Activated T-cell treated with anti-CD3 and anti-CD28 coated beads, Interleukin-2, amount 50 U/mL, for 72 hours (primary cell): ENCODE measurements at places on chromosomes 16 and 17.

- peak; percentile 28 for DNase-seq
These were observed 113.4 kb downstream of the ENGASE start for GRCh38 chr17:79188048-79188447.

DNA sequence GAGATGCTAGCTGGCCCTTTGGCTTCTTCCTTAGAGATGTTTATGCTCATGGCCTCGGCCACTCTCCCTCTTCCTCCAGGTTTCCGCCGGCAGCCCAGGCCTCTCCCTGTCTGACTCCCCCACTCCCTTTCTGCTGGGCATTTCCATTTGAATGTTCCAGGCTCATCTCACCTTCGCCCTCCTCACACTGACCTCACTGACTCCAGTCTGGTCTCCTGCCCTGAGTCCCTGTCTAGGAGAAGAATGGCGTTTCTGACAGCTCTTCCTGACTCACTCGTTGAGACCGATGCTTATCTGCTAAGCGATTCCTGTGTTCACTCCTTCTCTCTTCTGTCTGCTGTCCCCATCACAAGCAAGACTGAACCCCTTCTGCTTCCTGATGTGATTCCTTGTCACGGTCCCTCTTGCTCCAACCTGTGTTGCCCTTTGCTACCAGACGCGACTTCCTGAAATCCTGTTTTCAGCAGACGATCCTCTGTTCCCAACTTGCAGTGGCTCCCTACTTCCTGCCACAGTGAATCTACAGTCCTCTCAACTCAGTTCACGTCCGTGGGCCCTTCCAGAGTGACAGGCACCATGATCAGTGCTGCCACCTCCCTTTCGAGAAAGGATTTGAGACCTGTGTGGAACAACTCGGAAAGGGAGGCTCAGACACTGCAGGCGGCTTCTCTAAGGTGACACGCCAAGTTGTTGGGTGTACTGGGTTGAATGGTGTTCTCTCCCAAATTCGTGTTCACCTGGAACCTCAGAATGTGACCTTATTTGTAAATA is 176.4 kb downstream of the MSI2 start:
- no peak for DNase-seq

GRCh38 chr16:10256784-10257641 is 74.8 kb upstream of the GRIN2A start:
- DNase-seq, result peak; percentile 43

- DNase-seq, result no peak
These were observed 15.2 kb downstream of the PHLPP2 start for GRCh38 chr16:71709229-71709781.

- no peak for DNase-seq
These were observed 9.5 kb downstream of the MRPL27 start for GRCh38 chr17:50363217-50364060.

GRCh38 chr17:7251661-7252175 is at the start of gene CTDNEP1:
TSS of gene CTDNEP1 (minus strand) at chr17:7251734. CDS start at chr17:7251296, 438 bp downstream.
- peak; percentile 98 for DNase-seq

- DNase-seq, result no peak
These were observed 168.9 kb downstream of the SHISA9 start for GRCh38 chr16:13070268-13070667.
